Left lung (tissue), 14 donors: ENCODE measurements at places on chromosomes 6 and 20. TPM values are rescaled to one million over a fixed set of nuclear protein-coding genes. Genes with fewer than 3 reads are reported as not detected.

Gene GPR6
- polyA plus RNA-seq: not detected

Gene PHACTR1
- 16.5 TPM for polyA plus RNA-seq

Gene ZFAND3
- polyA plus RNA-seq: 124 TPM

Gene UST
- polyA plus RNA-seq: 7.4 TPM

Gene TSPYL1
- 83.0 TPM for polyA plus RNA-seq

Gene HINT3
- 25.1 TPM for polyA plus RNA-seq

Gene HLA-DRB1
- polyA plus RNA-seq: 11.2 TPM

Gene BEND3
- polyA plus RNA-seq: 6.1 TPM

Gene ENPP1
- polyA plus RNA-seq: 2.3 TPM

Gene CNBD2
- 0.36 TPM for polyA plus RNA-seq

Gene RAMACL
- polyA plus RNA-seq: 0.27 TPM

Gene PNLDC1
- polyA plus RNA-seq: 0.21 TPM

Gene C6orf15
- polyA plus RNA-seq: not detected

Gene SLC13A3
- 9.0 TPM for polyA plus RNA-seq

Gene RXRB
- 62.7 TPM for polyA plus RNA-seq

Gene MUC21
- not detected for polyA plus RNA-seq

Gene AIF1
- polyA plus RNA-seq: 21.3 TPM

Gene KIF16B
- polyA plus RNA-seq: 12.9 TPM

Gene MAPK13
- polyA plus RNA-seq: 18.6 TPM

Gene OR2H1
- polyA plus RNA-seq: not detected
